Left lobe of liver (tissue), 2 donors: ENCODE measurements at places on chromosomes 13 and 19. TPM values are rescaled to one million over a fixed set of nuclear protein-coding genes. Genes with fewer than 3 reads are reported as not detected.

OCEL1 gene
- total RNA-seq: 63.0 TPM

PROZ gene
- total RNA-seq: 50.2 TPM

BRCA2 gene
- 0.53 TPM for total RNA-seq

KLK3 gene
- not detected for total RNA-seq

MYCBP2 gene
- 45.9 TPM for total RNA-seq

ZNF534 gene
- total RNA-seq: not detected

ARHGAP33 gene
- 3.6 TPM for total RNA-seq

DNA sequence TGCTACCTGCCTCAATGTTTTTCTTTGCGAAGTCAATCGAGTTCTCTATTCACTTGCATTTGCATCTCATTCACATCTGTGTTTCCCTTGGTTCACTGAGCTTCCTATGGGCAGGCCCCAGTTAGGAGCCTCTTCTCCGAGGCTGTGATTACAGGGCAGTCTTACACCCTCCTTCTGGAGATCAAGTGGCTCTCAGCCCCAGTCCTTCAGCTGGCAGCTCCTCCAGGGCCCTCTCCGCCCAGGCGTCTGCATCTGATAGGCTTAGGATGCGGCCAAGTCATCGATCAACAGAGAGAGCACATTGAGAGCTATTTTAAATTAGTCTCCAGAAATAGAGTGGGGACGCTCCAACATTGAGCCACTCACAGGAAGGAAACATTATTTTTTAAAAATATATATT, 44.2 kb downstream of the MBNL2 start:
- no peak for DNase-seq

DNA sequence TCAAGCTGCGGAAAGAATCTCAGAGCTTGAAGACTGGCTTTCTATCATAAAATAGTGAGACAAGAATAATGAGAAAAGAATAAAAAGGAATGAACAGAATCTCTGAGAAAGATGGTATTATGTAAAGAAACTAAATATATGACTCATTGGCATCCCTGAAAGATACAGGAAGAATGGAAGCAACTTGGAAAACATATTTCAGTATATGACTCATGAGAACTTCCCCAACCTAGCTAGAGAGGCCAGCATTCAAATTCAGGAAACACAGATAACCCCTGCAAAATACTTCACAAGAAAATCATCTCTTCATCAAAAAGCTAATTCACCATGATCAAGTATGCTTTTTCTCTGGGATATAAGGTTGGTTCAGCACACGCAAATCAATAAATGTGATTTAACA, 2318.0 kb downstream of the PCDH9 start:
- DNase-seq: no peak

GRCh38 chr13:106484084-106484483, 51.4 kb downstream of the EFNB2 start:
- no peak for DNase-seq

DNA sequence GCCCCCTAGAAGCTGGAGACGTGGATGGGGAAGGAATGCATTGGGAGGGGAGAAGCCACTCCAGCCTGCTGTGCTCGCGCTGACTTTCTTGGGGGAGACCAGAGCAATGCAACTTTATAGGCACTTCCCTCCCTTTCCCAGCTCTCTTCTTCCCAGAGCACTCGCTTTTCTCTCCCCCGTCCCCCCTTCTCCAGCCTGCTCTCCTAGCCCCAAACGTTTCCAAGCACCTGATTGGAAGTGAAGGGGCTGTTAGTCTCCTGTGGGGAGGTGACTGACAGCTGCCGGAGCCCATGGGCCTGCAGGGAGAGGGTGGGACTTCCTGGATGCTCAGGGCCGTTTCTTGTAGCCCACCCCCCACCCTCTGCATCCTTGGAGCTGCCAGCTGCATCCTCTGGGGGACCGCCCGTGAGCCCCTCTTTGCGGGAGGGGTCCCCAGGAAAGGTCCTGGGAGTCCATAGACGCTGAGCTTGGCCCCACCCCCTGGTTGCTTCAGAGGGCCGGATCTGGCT, 2.5 kb downstream of the HDGFL2 start:
- no peak for DNase-seq

- no peak for DNase-seq
Measured at GRCh38 chr13:31827707-31828106, 88.4 kb downstream of the RXFP2 start.

DNA sequence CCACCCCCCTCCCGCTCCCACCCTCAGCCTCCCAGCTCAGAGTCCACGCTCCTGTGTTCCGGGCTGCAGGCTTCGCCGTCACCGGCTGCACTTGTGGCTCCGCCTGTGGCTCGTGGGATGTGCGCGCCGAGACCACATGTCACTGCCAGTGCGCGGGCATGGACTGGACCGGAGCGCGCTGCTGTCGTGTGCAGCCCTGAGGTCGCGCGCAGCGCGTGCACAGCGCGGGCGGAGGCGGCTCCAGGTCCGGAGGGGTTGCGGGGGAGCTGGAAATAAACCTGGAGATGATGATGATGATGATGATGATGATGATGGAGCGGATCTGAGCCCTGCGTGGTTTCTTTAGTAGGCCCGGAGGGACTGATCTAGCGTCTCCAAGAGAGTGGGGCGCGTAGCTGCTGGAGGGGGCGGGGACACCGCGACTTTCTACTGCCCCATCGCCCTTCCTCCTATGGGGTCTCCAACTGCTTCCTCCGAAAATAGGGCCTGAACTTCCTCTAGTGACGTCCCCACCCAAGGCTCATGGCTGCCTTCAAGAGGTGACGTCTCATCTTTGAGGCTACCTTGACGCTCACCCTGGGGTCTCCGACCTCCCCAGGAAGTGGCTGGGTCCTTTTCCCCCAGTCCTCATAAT, 1.4 kb downstream of the RETN start:
- DNase-seq: no peak
